ENCODE measurements at places on chromosomes 11 and 22.

DNA sequence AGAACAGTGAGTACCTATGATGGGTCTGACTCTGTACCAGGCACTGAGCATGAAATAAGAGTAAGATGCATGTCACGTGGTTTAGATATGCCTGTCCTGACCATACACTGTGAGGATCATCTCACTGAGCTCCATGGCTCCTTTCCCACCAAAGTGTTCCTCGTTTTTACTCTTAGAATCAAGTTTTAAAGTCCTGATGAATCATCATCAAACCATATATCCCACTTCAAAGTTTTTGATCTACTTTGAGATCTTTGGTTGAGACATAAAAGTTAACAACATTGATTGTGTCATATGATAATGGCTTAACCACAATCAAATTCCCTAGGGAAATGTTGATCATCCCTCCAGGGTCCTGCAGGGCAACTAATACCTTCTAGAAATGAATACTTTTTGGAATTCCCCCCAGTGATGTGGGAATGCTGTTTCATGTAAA, 12.8 kb downstream of the ETS1 start:
- DNase-seq, result no peak

DNA sequence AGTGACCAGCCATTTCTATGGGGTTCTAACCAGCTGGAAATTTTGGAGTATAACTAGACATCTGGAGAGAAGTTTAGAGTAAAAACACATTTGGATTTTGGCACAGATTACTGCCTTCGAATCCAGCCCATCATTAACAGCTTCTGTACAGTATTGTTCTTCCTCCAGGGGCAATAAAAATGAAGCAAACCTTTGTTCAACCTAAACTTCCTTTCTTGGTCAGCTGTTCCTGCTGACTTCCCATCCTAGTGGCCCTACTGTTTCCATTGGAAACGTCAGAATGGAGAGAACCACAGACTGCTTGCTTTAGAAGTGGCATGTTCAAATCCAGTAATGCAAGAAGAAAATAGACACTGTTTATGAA, 203.7 kb upstream of the MTMR2 start:
- DNase-seq, result no peak

DNA sequence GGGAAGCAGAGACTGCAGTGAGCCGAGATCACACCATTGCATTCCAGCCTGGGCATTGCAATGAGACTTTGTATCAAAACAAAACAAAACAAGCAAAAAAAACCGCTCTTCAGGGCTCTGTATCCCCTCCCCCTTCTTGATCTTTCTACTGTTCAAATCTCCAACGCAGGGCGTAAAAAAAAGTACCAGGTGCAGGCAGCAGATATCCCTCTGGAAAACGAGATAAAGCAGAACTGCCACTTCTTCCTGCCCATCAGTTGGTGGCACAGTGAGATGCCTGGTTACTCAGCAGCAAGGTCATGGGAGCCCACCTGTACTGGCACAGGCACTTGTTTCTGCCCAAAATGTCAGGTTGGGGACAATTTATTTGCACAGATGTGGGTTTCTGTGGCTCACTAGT, 11.2 kb downstream of the CCS start:
- DNase-seq, result no peak

DNA sequence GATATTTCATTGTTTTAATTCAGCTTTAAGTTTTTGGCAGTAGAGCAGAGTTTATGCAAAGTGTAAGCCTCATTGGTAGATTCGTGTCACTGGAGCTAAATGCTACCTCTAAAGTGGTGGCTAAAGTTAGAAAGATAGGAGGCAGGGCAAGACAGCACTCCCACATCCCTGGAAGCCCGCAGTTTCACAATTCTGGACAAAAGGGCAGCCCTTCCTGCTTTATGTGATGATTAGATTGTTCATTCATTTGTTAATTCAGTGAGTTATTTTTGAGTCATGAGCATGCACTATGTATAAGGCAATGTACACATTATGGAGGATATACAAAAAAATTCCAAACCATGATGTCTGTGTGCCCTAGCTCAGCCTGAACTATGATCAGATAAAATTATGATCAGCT, 52.1 kb upstream of the EIF3M start:
- no peak for DNase-seq

DNA sequence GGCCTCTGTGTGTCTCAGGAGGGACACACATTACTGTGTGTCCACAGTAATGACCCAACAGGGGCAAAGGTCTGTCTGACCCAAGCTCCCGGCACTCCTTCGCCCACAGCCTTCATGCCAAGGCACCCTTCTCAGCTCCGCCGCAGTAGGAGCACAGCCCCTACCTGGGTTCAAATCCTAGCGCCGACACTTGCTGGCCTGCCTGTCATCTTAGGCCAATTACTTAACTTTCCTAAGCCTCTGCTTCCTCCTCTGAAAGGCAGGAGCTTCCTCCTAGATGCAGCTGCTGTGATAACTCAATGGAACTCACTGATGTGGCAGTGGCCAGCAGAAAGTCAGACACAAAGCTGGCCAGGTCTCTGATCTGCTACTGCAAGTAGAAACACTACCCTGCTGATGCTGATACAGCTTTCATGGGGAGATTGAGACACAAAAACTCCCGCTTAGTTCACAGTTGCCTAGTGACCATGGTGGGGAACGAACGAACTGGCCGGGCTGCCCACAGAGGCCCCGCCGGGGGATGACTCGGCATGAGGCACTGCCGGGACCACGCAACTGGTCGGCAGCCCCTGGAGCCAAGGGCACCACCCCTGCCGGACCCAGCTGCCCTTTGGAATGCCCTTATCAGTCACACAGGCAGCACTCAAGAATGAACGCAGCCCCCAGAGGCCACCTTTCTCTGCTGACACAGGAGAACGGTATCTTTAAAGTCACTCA, 8.1 kb downstream of the EHD1 start:
- DNase-seq, result peak; percentile 54

DNA sequence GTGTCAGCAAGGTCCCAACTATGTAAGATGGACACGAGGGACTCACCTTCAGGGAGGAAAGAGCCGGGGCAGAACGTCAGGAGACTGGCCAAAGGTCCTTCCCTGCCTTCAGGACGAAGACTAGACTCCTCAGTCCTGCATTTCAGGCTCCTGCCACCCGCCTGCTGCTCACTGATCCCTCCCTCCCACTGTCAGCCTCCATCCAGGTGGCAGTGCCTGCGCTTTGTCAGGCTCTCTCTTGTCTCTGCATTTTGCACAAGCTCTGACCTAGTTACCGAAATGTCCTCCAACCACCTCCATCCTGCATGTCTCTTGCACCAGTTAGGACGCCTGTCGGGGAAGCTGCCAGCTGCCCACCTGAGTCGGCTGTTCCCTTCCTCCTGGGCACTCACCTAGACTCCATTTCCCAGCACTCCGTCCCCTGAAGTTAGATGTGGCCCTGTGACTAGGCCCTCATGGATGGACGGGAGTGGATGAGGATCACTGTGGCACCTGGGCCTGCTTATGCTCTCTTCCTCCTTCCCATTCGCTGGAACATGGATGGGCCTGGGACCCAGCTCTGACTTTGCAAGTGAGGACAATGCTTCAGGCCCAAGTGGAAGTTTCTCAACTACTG, 8.0 kb downstream of the B3GNT6 start:
- DNase-seq, result no peak

GRCh38 chr11:72541257-72541974, 107.1 kb upstream of the CLPB start:
- no peak for DNase-seq

- no peak for DNase-seq
These were observed 228.2 kb downstream of the GRIK4 start for GRCh38 chr11:120739780-120740179.

DNA sequence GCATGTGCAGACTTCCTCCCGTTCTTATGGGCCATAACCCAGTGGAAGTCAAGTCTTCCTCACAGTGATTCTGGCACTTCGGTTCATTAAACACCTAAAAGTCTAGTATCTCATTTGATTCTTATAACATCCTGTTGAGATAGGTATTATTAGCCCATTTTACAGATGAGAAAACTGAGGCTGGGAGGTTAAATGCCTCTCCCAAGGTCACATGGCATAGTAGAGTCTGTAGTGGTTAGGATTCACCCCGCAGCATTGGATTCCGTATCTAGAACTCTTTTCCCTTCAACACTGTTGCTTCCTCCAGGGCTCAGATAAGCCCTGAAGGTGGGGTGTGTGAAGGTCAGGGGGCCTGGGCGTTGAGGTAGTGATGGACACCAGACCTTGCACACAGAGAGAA, 3.4 kb downstream of the GPHA2 start:
- no peak for DNase-seq

GRCh38 chr11:363948-364761, 5.1 kb upstream of the B4GALNT4 start:
- peak; percentile 85 for DNase-seq

DNA sequence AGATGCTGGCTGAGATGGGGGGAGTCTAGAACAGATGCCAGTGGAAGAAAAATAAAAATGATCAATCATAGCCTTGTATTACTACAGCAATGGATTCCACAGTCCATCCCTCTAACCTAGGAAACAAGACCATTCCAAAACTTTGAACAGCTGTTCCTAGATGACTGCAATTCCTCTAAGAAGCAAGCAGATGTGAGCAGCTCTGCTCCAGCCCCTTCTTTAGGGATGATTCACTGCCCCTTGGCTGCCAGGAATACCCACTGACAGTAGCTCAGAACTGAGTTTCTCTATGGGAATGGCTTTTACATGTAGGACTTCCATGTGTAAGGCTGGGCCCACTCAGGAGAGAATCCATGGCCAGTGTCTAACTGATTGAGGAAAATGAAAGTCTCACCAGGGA, 943.9 kb downstream of the OPCML start:
- no peak for DNase-seq

Data from endodermal cell (in vitro differentiated cells).